Activated CD4-positive, alpha-beta T cell treated with anti-CD3 and anti-CD28 coated beads, Interleukin-2, amount 50 U/mL, for 1 hour (primary cell): ENCODE measurements at places on chromosomes 1 and 21.
A peak's percentile ranks its signal among the peaks of the same experiment; 100 is the strongest.

DNA sequence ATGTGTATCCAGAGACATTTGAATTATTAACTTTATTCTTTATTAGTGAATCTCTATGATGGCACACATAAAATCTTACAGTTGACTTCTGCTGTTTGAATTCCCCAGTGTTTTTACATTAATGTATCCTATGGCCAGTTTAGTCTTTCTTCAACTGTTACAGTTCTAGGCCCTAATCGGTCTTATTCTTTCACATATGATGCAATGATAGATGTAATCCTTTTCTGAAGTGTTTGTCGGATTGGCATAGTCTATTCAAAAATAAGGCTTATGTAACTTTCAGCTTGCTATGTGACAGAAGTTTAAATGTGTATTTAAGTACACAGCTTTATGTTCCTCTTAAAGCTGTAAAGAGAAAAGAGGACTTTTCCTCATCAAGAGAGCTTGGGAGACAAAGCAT, 26.4 kb upstream of the KIAA1614 start:
- no peak for DNase-seq

- DNase-seq, result no peak
Measured at GRCh38 chr1:46180082-46180616, 3.9 kb upstream of the P3R3URF start.

DNA sequence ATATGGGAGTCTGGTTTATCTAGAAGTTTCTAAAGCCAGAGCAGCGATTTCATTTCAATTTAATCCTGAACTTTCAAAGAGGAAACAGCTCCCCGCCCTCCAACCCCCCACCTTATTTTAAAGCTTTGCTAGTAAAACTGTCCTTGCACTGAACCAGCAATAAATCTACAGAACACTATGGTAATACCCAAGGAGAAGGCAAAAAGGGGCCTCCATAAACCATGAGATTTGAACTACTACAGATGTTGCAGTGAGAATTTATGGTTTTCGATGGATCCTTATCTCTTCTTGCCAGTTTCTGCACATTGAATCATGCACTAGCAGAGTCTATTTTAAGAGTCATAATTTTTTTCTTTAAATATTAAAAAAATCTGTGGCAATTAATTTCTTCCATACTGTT, 64.8 kb upstream of the BEND5 start:
- no peak for DNase-seq

- DNase-seq, result peak; percentile 33
Measured at GRCh38 chr1:156750711-156751450, 594 bp downstream of the HDGF start.

GRCh38 chr1:245856944-245857531, 650.0 kb downstream of the SMYD3 start:
- DNase-seq, result no peak

- DNase-seq, result no peak
Measured at GRCh38 chr1:226821719-226822085, 48.7 kb upstream of the PSEN2 start.

- DNase-seq, result no peak
Measured at GRCh38 chr1:178374016-178374415, 122.7 kb downstream of the CLEC20A start.

- DNase-seq, result no peak
Measured at GRCh38 chr1:20149601-20150325, 10.6 kb downstream of the PLA2G2F start.
